ENCODE measurements at places on chromosomes 7 and 10. TPM values are rescaled to one million over a fixed set of nuclear protein-coding genes. Genes with fewer than 3 reads are reported as not detected.

GRCh38 chr10:106467506-106467905 is 697.0 kb downstream of the SORCS1 start:
- DNase-seq, result no peak

The WASL gene
- 40.0 TPM for total RNA-seq

- DNase-seq, result no peak
Measured at GRCh38 chr10:122519144-122519543, 41.4 kb upstream of the DMBT1 start.

DNA sequence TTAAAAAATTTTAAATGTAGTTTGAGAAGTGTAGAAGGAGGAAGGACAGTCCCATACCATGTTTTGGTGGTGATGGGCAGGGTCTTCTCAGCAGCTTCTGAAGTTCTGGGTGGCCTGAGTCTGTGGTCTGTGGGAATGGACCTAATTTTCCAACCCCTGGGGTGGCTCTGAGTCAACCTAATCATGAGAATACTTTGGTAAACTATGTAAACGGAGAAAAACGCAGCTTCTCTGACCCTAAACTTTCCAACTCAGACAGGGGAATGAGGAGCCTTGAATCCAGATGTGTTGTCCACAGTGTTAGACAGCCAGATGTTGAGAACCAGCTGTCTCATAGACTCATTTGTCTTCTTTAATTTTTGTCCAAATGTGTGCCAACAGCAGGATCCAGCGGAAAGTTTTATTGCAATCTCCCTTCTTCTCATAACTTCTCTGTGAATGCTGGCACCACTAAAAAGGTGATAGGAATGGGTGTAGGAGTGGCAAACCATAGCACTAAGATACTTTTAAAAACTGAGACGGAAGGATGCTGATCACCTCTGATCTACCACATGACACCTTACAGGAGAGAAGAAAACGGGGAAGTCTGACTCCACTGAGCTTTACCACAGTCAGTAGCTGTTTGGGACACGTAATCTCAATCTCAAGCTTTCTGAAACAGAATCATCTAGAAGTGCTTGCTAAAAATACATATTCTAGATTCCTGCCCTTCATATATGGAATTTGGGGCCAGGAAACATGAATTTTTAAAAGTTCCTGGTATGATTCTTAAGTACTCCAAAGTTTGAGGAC is 90.5 kb upstream of the PHYHIPL start:
- DNase-seq, result no peak

The GPR15LG gene
- not detected for total RNA-seq

GRCh38 chr10:34252111-34252510 is 563.0 kb downstream of the PARD3 start:
- DNase-seq, result no peak

- no peak for DNase-seq
Measured at GRCh38 chr7:131076032-131076431, 251.6 kb upstream of the MKLN1 start.

DNA sequence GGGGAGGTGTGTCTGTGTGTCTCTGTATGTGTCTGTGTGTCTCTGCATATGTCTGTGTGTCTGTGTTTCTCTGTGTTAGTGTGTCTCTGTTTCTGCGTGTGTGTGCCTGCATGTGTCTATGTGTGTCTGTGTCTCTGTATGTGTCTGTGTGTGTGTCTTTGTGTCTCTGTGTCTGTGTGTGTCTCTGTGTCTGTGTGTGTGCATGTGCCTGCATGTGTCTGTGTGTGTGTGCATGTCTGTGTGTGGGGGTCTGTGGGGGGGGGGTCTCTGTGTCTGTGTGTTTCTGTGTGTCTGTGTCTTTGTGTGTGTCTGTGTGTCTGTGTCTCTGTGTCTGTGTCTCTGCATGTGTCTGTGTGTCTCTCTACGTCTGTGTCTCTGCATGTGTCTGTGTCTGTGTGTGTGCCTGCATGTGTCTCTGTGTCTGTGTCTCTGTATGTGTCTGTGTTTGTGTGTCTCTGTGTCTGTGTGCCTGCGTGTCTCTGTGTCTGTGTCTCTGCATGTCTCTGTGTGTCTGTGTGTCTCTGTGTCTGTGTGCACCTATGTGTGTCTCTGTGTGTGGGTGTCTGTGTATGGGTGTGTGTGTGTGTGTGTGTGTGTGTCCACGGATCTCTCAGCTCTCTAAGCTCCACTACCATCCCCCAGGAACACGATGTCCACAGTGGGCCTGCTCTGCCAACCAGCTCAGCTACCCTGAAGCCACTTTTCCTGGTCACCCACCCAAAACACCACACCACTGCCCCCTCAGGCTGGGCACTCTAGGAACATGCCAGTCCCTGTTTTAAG is 41.7 kb downstream of the RASGEF1A start:
- DNase-seq, result no peak

DNA sequence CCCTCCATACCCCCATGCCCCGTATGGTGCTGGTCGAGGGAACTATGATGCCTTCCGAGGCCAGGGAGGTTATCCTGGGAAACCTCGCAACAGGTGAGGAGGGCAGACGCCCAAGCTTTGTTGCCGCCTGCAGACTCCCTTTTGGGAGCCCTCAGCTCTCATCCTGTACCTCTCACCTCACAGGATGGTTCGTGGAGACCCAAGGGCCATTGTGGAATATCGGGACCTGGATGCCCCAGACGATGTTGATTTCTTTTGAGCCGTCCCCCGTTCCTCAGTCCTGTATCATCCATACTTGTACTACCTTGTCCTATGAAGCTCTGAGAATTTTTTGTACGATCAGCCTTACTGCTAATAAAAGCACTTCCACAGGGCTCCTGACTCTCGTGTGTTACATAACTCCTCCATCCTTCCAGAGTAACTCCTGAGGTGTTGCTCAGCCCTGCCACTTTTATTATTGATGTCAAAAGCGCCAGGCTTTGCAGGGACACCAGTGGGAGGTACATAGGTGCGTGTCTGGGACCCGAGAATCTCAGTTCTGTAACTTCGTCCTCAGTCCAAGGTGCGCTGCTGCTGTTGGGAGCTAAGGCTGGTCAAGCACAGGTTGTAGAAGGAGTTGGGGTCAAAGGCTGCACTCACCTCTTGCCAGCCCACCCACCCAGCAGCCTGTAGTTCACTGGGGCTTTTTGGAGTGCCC is 1.1 kb downstream of the UFSP1 start:
- DNase-seq, result no peak

The SLC39A12 gene
- 0.29 TPM for total RNA-seq
